Heart right ventricle (tissue), 16 donors: ENCODE measurements at places on chromosomes 13 and 19. TPM values are rescaled to one million over a fixed set of nuclear protein-coding genes. Genes with fewer than 3 reads are reported as not detected.

GNG7 gene
- total RNA-seq, result 33.4 TPM

PGLYRP1 gene
- 0.81 TPM for total RNA-seq

PLPPR3 gene
- not detected for total RNA-seq

SMIM24 gene
- not detected for total RNA-seq

MYO16 gene
- total RNA-seq, result 1.4 TPM

RASIP1 gene
- total RNA-seq, result 15.2 TPM

SYCN gene
- not detected for total RNA-seq

KLK13 gene
- not detected for total RNA-seq

ZNF154 gene
- total RNA-seq, result 4.6 TPM

POU4F1 gene
- total RNA-seq, result not detected

ZIC5 gene
- total RNA-seq, result not detected

CDC42EP5 gene
- total RNA-seq, result 5.3 TPM

SERP2 gene
- 16.5 TPM for total RNA-seq
